ENCODE measurements at places on chromosomes 3 and 15. TPM values are rescaled to one million over a fixed set of nuclear protein-coding genes. Genes with fewer than 3 reads are reported as not detected.

Gene PARP9
- 39.6 TPM for total RNA-seq

Gene GOLGA8T
- total RNA-seq = not detected

Gene ADAMTS9
- 273 TPM for total RNA-seq

Gene CEP19
- total RNA-seq = 1.3 TPM

Gene TRPM1
- total RNA-seq = 0.93 TPM

Gene MITF
- total RNA-seq = 43.8 TPM

Gene GRAMD2A
- total RNA-seq = not detected

Gene ALCAM
- 9.9 TPM for total RNA-seq

Gene TTC14
- 26.8 TPM for total RNA-seq

Gene TM4SF1
- 87.8 TPM for total RNA-seq

Gene TMED3
- total RNA-seq = 27.8 TPM

Gene LRTM1
- total RNA-seq = not detected

Gene SCG5
- 5.3 TPM for total RNA-seq

Gene CDC25A
- total RNA-seq = 0.87 TPM

Gene ACP3
- total RNA-seq = 2.5 TPM

Gene ATG7
- total RNA-seq = 48.0 TPM

Gene TIPARP
- total RNA-seq = 88.9 TPM

Gene OTOL1
- not detected for total RNA-seq

Gene HRH1
- 3.8 TPM for total RNA-seq

Gene STAC
- total RNA-seq = 1.1 TPM

Gene GOLGA6L10
- 0.77 TPM for total RNA-seq

Gene SAMD7
- not detected for total RNA-seq

Gene FETUB
- total RNA-seq = not detected

Gene CPEB1
- total RNA-seq = 2.5 TPM

Gene SLC28A1
- total RNA-seq = 0.19 TPM

Gene POC1A
- 2.8 TPM for total RNA-seq

Gene SLC2A2
- total RNA-seq = 0.26 TPM

Gene DAZL
- total RNA-seq = not detected

Gene PAQR5
- total RNA-seq = 0.74 TPM

Gene PCOLCE2
- total RNA-seq = 255 TPM

Gene ST8SIA2
- total RNA-seq = not detected

Gene TXNRD3
- total RNA-seq = 12.2 TPM

Gene ZBBX
- total RNA-seq = not detected

Gene ISL2
- total RNA-seq = 0.67 TPM

Gene B3GALNT1
- total RNA-seq = 5.9 TPM

Gene CCR3
- not detected for total RNA-seq

Gene CFAP100
- total RNA-seq = not detected

Gene PDE8A
- 80.4 TPM for total RNA-seq

Gene TUBGCP4
- 13.5 TPM for total RNA-seq

Gene GATM
- 10.6 TPM for total RNA-seq

Gene DBR1
- 11.1 TPM for total RNA-seq

Gene CA12
- 3.1 TPM for total RNA-seq

Gene NKTR
- 80.6 TPM for total RNA-seq

All from mesenteric fat pad (tissue), 1 donor.